NCI-H1092 (cell line): ENCODE measurements at places on chromosomes 12 and 14.
A peak's percentile ranks its signal among the peaks of the same experiment; 100 is the strongest.

DNA sequence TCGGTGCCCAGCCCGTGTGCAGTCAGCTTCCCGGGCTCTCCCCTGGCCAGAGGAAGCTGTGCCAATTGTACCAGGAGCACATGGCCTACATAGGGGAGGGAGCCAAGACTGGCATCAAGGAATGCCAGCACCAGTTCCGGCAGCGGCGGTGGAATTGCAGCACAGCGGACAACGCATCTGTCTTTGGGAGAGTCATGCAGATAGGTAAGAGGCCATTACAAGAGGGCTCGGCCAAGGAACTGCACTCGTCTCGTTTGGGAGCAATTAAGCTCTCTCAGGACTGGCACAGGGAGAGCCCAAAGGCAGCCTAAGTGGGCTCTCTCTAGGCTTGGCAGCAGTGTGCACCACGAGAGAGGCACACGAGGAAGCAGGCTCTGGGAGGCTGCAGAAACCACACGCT, 3.7 kb downstream of the WNT5B start:
- DNase-seq = no peak

- no peak for DNase-seq
These were observed 58.4 kb upstream of the DIO3 start for GRCh38 chr14:101502761-101503392.

DNA sequence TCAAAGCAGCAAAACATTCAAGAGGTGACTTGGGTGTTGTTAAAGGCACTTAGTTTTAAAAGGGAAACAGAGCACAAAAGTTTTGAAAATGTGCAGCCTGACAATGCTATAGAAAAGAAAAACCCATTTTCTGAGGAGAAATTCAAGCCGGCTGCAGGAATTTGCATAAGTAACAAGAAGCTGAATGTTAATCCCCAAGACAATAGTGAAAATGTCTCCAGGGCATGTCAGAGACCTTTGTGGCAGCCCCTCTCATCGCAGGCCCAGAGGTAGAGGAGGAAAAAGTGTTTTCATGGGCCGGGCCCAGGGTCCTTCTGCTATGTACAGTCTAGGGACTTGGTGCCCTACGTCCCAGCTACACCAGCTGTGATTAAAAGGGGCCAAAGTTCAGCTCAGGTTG, 167.9 kb downstream of the PPFIA2 start:
- no peak for DNase-seq

DNA sequence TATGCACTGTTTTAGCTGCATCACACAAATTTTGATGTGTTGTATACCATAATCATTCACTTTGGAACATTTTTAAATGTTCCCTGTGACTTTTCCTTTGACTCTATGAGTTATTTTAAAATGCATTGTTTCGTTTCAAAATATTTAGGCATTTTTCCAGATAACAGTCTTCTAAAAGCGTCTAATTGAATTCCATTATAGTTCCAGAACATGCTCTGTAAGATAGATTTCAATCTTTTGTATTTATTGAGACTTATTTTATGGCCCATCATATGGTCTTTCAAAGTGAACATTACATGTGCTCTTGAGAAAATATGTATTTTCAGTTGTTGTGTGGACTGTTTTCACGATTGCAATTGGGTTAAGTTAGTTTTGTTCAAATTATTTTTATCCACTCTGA, 98.7 kb upstream of the ARHGAP5 start:
- DNase-seq = no peak

DNA sequence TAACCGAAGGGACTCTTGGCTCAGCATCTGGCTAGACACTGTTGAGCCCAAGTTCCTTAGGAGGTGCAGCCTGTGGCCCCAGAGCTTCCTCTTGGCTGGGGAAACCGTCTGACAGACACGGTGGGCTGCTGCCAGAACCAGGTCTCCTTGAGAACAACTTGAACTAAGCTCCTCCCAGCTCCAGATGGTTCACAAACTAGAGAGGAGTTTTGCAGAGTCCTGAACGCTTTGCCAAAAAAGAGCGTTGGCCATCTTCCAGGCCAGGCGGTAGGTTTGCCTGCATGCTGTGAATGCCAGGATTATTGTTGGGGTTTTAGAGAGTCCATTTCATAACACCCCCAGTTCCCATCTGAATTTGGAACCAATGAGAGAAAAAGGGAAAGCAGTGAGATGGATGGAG, 399.8 kb downstream of the RGS6 start:
- DNase-seq = no peak

DNA sequence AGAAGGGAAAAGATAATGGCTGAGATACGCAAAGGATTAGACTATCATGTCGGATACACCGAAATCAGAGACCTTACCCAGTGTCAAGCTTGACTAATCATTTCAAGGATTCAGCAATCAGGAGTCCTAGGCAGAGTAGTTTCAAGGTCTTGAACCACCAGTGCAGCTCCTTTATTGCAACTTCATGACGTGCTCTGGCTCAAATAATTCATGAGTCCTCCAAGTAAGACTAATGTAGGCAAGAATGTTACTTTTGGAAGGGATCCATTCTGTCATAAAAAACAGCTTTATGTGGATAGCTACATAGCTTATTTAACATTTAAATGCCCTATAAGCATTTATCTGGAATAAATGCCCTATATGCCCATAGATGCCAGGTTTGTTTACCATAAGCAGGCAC, 123.2 kb downstream of the LMO3 start:
- DNase-seq = no peak

DNA sequence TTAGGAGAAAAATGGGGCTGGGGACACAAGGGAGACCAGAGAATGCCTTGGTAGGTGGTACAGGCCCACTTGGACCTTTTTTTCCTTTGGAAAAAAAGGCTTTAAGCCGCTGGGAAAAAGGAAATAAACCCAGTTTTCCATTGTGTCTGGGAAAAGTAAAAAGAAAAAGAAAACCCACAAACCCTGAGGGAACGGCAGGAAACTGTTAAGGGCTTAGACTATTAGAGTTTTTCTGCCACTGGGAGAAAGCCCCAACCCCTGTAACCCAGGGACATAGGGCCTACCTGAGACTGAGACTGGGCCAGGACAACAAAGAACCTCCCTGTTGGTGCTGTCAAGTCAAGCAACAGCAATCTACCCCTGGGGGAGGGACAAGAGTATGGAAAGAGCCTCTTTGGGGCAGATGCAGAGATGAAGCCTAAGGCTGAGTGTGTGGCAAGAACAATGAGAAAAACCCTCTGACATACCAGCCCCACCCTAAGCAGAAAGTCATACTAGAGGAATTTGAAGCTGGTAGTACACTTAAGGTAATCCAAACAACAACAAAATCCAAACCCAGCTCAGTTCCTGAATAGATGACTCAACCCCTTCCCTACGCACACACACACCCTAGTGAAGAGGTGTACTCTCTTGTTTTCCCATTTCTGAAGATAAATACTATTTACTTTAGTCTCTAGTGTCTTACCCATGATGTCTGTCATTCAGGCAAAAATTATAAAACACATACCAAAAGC, 22.8 kb downstream of the ATF1 start:
- DNase-seq = no peak

DNA sequence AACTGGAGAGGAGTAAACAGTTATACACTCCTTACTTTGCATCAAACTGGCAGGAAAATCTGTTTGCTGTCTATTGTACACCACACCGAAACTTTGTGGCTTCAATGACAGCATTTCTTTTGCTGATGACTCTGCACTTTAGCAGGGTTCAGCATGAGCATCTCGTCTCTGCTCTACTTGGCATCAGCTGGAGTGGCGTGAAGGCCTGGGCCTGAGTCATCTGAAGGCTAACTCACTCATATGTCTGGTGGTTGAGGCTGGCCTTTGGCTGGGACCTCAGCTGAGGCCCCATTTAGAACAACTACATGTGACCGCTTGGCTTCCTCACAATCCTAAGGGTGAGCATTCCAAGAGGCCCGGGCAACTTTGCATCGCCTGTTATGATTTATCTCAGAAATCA, 28.7 kb upstream of the REP15 start:
- DNase-seq = no peak

GRCh38 chr12:126899926-126900792, 1366.8 kb upstream of the TMEM132C start:
- peak; percentile 17 for DNase-seq

DNA sequence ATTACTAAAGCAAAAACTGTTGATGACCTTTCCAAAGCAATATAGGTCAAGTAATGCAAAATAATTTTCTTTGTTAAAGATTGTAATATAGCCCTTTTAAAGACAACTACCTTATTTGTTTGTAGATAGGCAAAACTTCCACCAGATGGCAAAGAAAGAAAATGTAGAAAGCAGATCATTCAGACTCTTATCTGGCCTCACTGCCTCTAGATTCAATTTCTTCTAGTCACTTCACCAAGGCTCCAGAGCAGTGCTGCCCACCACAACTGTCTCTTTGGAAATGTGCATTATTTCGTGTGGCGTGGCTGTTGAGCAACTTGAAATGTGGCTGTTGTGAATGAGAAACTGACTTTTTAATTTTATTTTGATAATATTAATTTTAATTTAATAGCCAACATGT, 127.1 kb downstream of the ITPR2 start:
- DNase-seq = no peak

GRCh38 chr12:65500091-65500900, 221.8 kb downstream of the MSRB3 start:
- no peak for DNase-seq

DNA sequence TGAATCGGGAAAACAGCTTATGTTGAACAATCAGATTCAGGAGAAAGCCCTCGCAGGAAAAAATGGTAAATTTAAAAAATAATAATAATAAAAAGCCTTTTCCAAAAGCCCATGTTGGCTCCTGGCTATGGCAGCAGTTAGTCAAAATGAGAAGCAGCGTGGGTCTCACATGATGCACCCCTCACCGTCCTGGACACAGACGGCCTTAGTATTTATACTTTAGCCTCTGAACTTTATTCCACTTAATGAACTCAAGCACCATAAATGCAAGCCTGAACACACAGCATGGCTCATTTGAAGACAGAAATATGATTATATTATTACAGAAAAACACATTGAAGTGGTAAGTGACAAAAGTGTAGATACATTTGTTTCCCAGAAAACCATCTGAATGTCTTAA, 160.9 kb downstream of the RIMBP2 start:
- DNase-seq = no peak

- DNase-seq = no peak
These were observed 205.6 kb upstream of the RGS6 start for GRCh38 chr14:71726580-71727021.
